ENCODE measurements at places on chromosomes 1 and 21.

GRCh38 chr1:11291049-11291448 is 18.1 kb downstream of the UBIAD1 start:
- DNase-seq, result no peak

DNA sequence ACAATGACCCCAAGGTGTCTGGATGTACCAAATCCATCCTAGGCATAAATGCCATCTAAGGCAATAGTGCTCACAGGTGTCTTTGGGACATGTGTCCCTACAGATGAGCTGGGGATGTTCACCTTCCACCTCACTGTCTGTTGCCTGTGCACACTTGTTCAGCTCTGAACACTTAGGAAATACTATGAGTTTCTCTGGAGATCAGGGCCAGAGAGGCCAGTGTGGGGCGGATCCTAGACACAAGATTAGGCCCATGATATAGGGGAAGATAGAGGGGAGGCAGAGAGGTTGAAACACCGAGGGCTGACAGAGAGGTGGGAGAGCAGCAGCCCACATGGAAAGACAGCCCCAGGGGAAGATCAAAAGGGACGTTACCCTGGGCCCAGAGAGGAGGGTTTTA is 25.6 kb downstream of the C1orf116 start:
- no peak for DNase-seq

GRCh38 chr21:46005081-46005480 is 23.5 kb downstream of the COL6A1 start:
- DNase-seq, result no peak

GRCh38 chr21:32162727-32163320 is 116.0 kb downstream of the MIS18A start:
- no peak for DNase-seq

GRCh38 chr21:30072496-30072895 is 94.1 kb downstream of the CLDN17 start:
- DNase-seq, result no peak

DNA sequence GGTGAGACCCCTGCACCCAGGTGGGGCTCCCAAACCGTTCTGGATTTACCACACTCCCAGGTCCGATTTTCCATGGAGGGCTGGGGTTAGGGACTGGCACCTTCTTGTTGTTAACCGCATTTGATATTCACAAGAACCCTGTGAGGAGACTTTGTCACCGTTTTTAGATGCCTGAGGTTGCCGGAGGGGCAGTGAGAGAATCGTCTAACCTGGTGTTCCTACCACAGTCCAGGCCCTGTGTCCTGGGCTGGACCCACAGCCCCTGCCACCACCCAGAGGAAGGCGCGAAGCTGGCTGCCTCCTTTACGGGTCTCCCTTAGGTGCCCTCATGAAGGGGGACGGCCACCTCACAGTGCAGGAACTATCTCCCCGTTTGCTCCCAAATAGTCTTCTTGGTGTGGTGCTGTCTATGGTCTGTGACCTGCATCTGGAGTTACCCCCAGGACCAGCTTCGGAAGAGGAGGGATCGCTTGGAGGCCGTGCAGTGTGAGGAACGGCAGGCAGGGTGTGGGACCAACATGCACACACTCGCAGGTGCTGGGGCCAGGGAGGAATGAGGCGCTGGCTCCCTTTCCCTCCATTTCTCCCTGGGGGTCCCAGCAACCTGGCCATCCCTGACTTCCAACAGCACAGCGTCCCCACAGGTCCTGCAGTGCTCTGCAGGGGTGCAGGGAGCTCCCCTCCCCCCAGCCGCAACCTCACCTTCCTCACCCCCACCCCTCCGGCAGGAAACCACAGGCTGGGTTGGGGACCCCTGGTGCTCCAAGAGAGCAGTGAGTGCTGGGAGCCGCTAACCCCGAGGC is 7.0 kb downstream of the SIM2 start:
- DNase-seq, result peak; percentile 61

GRCh38 chr1:226627050-226627755 is 78.6 kb downstream of the STUM start:
- no peak for DNase-seq

DNA sequence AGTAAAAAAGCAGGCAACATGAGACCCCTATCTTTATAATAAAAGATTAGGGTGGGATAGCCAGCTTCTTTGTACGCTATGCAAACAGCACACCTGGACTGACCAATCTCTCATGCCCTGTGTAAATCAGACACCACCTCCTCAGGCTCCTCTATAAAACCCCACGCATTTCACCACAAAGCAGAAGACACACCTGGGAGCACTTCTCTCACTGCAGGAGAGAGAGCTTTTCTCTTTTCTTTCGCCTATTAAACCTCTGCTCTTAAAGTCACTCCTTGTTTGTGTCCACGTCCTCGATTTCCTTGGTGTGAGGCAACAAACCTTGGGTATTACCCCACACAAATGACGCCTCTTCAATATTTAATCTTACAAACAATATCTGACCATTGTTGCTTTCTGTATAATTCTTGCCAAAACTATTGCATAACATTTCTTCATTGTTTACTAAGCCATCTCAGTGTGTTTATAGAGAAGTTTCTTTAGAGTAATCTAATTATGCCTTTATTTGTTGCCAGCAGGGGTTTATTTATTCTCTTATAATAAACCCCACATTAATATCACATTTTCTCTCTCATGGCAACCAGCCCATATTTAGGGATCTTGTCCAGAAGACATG is 31.6 kb upstream of the NUF2 start:
- DNase-seq, result no peak

DNA sequence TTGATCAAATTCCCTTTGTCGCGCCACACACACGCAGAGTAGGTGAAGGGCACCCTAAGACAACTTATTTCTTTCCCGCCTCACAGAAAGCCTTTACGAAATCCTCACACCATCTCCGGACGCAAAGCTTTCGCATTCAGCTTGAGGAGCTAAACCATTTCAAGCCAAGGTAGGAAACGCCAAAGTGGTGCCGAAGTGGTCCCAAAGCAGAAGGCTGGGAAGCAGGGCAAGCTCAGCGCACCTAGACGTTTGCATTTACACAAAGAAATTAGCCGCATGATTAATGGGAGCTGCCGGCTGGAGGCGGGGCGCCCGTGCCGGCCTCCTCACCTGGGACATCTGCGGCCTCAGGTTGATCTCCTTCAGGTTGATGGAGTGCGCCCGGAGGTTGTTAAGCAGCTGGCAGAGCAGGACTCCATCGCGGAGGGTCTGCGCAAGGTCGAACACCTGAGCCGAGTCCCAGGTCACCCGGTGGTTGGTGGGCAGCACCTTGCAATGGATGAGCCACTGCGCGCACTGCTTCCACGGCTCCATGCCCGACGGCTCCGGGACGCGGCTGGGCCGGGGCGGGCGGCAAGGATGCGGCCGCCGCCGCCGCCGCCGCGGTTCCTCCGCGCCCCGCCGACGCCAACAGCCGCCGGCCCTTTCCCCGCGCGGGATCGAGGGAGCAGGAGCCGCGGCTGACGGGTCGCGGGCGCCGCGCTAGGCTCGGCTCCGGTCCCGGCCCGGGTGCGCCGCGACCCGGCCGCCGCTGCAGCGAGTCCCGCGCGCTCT is 457 bp downstream of the VAV3 start:
- peak; percentile 69 for DNase-seq
